Fibroblast of the aortic adventitia (primary cell): ENCODE measurements at places on chromosomes 4 and X. TPM values are rescaled to one million over a fixed set of nuclear protein-coding genes. Genes with fewer than 3 reads are reported as not detected.

Gene NAP1L2
- total RNA-seq: 0.18 and 0.49 TPM in 2 replicates

Gene UGT2B17
- not detected in 2 replicates for total RNA-seq

Gene IL21
- total RNA-seq: not detected in 2 replicates

Gene ERCC6L
- total RNA-seq: 9.9 TPM in 1 of 2 replicates, not detected in the other

Gene ZNF718
- total RNA-seq: 4.5 and 9.6 TPM in 2 replicates

Gene RNF212
- 2.8 and 6.9 TPM in 2 replicates for total RNA-seq

Gene CDS1
- 0.36 and 0.57 TPM in 2 replicates for total RNA-seq

Gene CD40LG
- not detected in 2 replicates for total RNA-seq

Gene HSFX3
- not detected in 2 replicates for total RNA-seq

Gene ADH7
- total RNA-seq: 0.09 TPM in 1 of 2 replicates, not detected in the other

Gene SPATA18
- 21.7 and 22.3 TPM in 2 replicates for total RNA-seq

Gene XKRX
- 0.36 TPM in 1 of 2 replicates, not detected in the other for total RNA-seq

Gene FSTL5
- total RNA-seq: under 0.01 TPM in 1 of 2 replicates, not detected in the other
